Neural progenitor cell (in vitro differentiated cells): ENCODE measurements at places on chromosomes 4 and X. TPM values are rescaled to one million over a fixed set of nuclear protein-coding genes. Genes with fewer than 3 reads are reported as not detected.

DNA sequence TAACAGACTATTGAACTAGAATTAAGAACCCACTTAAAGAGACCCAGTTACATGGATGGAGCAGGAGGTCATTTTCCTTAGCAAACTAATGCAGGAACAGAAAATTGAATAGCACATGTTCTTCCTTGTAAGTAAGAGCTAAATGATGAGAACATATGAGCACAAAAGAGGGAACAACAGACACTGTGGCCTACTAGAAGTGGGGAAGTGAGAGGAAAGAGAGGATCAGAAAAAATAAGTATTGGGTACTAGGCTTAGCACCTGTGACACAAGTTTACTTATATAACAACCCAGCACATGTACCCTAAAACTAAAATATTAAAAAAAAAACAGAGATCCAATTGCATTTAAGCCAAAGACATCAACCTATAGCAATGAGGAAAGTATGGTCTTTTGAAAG lies 26.2 kb downstream of the ARAP2 start:
- no peak for DNase-seq
- no peak overlapping the region for H3K27ac ChIP-seq
- H3K4me3 ChIP-seq, result no peak overlapping the region
- H3K36me3 ChIP-seq, result no peaks in the 10 kb centered on the region

GRCh38 chrX:51292421-51292820 lies 40.2 kb upstream of the NUDT10 start:
- H3K36me3 ChIP-seq, result no peaks in the 10 kb centered on the region
- no peaks in the 10 kb centered on the region for H3K4me1 ChIP-seq
- no peak overlapping the region for H3K4me3 ChIP-seq
- H3K27ac ChIP-seq, result no peak overlapping the region
- no peak for DNase-seq

- peak overlapping the region; percentile 72 for H3K4me3 ChIP-seq
- peak; percentile 65 for DNase-seq
- H3K27ac ChIP-seq, result no peak overlapping the region
- no peaks in the 10 kb centered on the region for H3K27me3 ChIP-seq
Measured at GRCh38 chrX:71533851-71534561, 1.1 kb downstream of the OGT start.

- H3K4me3 ChIP-seq, result no peak overlapping the region
- no peaks in the 10 kb centered on the region for H3K36me3 ChIP-seq
- H3K4me1 ChIP-seq, result no peaks in the 10 kb centered on the region
Measured at GRCh38 chrX:137651647-137652046, 85.7 kb downstream of the ZIC3 start.

DNA sequence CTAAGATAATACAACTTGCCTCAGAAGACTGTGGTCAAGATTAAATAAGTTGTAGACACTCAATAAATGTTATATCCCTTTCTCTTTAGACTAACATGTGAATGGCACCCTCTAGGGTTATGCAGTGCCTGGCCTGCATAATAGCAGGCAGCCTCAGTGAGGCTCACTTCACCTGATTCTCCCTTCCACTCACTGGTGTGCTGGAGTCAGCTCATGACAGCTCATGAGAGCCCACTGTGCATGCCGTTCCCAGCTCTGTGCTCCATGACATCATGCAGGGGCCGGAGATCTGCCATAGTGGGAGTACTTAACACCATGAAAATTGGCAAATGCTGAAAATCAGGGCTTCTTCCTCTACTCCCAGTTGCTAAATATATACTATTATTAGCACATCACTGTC lies 64.5 kb downstream of the TEC start:
- peaks cover 7% of the 10 kb centered on the region for H3K4me1 ChIP-seq
- no peak overlapping the region for H3K27ac ChIP-seq
- H3K36me3 ChIP-seq, result no peaks in the 10 kb centered on the region

DNA sequence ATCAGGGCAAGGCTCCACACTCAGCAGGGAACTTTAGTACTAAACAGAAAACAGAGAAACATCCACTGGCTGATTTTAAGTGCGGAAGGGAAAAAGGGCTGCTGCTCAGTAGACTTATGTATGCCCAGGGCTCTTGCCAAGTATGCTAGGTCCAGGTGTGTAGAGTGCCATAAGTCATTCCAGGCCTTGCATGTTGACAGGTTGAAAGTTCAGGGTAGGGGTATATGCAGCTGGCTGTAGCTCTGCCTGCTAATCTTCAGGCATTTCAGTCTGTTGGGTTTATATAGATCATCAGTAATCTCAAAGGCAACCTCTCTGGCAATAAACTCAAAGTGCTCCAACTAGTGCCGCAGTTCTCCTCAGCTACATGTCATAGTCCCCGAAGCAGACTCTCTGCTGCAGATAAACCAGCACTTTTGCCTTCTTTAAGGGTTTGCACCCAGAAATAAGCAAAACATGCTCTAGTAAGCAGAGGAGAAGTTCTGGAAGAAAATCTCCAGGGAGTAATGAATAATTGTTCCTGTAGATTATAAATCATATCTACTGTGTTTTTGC lies 134.9 kb upstream of the GRIA3 start:
- DNase-seq, result no peak
- no peaks in the 10 kb centered on the region for H3K36me3 ChIP-seq
- no peaks in the 10 kb centered on the region for H3K27me3 ChIP-seq
- H3K4me3 ChIP-seq, result no peak overlapping the region

DNA sequence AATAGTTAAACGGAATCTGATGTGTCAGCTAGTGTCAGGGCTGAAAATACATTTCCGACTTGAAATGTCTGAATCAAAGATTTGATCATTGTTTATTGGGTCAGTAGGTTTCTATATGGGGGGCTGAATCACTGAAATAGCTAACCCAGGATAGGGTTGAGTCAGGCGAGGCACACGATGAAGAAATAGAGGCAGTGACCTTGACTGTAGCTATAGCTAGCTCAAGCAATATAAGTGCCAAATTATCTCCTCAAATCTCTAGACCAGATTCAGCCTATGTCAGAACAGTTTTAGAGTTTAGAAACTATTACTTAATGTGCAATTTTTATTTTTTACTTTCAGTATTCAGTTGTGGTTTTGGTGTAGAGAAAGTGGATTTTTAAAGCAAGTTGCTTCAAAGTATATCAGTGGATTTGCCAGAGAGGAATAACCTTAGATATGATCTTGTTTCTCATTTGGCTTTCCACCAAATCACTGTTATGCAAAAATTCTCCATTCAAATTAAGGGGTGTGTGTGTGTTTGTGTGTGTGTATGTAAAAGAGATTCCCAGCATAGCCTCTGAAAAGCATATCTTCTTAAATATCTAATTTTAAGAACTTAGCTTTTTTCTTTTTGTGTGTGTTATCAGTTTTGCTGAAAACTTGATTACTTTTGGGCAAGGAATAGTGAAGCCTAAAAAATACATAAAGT lies 100.3 kb upstream of the RPL34 start:
- no peaks in the 10 kb centered on the region for H3K4me1 ChIP-seq
- no peaks in the 10 kb centered on the region for H3K36me3 ChIP-seq
- DNase-seq, result no peak
- no peak overlapping the region for H3K4me3 ChIP-seq

GRCh38 chrX:80810365-80810978 lies 795 bp upstream of the BRWD3 start:
- peaks cover 8% of the 10 kb centered on the region for H3K4me1 ChIP-seq
- H3K27me3 ChIP-seq, result no peaks in the 10 kb centered on the region
- peak overlapping the region; percentile 76 for H3K4me3 ChIP-seq
- no peaks in the 10 kb centered on the region for H3K36me3 ChIP-seq

- no peak overlapping the region for H3K27ac ChIP-seq
- no peak overlapping the region for H3K4me3 ChIP-seq
- H3K27me3 ChIP-seq, result no peaks in the 10 kb centered on the region
- no peak for DNase-seq
Measured at GRCh38 chr4:174928575-174929253, 10.6 kb downstream of the ADAM29 start.

GRCh38 chr4:26361297-26361696 lies 40.5 kb downstream of the RBPJ start:
- no peak overlapping the region for H3K4me3 ChIP-seq
- no peaks in the 10 kb centered on the region for H3K36me3 ChIP-seq
- H3K4me1 ChIP-seq, result peaks cover 8% of the 10 kb centered on the region

DNA sequence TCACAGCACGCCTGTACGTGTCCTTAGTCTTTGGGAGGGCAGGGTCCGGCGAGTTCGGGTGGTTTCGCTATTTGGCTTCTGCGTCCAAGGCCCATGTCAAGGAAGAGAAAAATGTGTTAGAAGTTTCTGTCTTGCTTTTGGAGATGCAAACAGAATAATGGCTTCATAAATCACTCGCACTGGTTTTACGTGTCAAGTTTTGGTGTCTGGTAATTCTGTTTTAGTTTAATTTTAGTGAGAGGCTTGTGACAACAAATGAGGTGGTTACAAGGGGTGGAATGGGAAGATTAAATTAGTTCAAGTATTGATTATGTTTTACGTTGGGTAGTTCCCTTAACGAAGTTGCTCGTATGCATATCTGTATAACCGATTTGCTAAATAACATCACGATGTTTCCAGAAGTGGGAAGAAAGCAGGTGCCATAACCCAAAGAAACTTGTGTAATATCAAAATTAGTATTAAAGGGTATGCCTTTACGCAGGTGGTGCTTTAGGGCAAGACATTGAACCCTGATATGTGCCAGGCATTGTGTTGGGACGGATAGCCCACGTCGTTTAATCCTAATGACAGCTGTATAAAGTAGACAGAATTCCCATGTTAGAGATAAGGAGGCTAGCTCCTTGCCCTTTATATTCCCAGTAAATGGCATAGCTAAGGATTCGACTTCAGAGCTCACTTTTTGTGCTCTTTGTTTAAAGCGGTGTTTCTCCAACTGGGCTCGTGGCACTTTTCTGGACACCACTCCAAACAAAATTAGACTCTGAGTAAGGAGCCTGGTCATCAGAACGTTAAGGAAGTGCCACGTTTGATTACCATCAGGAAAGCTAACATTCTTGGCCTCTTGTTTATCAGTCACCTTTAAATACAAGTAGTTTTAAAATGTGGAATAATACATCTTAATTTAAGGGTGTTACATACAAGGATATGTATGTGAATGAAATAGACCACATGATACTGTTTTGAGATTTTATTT lies 843 bp downstream of the RPL34 start:
- H3K27me3 ChIP-seq, result no peaks in the 10 kb centered on the region
- H3K36me3 ChIP-seq, result peaks cover 30% of the 10 kb centered on the region
- H3K27ac ChIP-seq, result peak overlapping the region; percentile 91
- DNase-seq, result no peak

DNA sequence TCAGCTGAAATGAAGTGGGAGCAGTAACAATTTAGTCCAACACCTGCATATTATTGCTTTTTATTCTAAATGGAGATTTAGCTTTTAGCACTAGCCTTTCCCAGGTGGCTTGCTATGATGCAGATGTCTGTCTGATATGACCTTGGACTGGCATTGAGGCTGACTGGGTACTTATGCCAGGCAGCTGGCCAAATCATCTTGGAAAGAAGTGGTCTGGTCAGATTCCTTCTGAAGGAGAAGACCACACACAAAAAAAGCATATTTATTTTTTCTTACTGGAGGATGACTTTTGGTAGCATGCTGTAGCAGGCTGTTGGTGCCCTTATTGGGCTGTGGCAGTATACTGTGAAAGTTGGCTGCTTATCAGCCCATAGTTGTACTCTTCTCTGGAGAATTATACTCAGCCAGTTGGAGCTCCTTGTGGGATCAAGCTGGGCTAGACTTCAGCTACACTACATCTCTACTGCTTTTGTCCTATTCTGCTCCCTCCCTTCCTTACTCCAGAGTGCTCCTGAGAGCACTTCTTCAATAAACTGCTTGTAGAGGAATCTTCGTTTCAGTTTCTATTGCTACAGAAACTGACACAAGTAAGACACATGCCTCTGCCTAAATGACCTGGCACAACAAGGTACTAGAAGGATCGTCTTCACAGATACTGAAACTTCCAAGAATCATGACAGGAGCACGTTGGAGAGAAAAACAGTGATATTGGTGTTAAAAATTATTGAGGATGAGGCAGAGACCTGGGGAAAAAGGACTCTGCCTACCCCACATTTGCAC lies 196.8 kb upstream of the RPS6KA3 start:
- DNase-seq, result no peak
- no peaks in the 10 kb centered on the region for H3K36me3 ChIP-seq
- no peaks in the 10 kb centered on the region for H3K27me3 ChIP-seq
- no peaks in the 10 kb centered on the region for H3K4me1 ChIP-seq

DNA sequence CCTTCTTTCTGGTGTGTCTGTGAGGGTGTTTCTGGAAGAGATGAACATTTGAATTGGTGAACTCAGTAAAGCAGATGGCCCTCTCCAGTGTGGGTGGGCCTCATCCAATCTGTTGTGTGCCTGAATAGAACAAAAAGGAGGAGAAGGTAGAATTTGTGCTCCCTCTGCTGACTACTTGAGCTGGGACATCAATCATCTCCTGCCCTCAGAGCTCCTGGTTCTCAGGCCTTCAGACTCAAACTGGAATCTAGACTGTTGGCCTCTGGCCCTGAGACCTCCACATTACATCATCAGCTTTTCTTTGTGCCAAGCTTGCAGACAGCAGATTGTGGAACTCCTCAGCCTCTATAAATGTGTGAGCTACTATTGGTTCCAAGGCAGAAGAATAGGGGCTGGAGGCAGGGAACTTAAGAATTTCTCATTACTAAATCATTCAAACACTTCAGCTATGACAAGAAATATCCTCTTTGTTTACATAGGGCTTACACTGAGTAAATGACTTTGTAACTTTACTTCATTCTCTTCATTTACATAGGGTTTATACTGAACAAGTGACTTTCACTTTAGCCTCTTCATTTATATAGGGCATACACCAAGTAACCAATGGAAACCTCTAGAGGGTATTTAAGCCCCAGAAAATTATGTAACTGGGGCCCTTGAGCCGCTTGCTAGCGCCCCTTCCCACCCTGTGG lies 86.9 kb upstream of the NWD2 start:
- DNase-seq, result no peak
- no peaks in the 10 kb centered on the region for H3K36me3 ChIP-seq
- H3K27ac ChIP-seq, result no peak overlapping the region
- no peak overlapping the region for H3K4me3 ChIP-seq
- no peaks in the 10 kb centered on the region for H3K4me1 ChIP-seq

- H3K4me1 ChIP-seq, result no peaks in the 10 kb centered on the region
- H3K27ac ChIP-seq, result no peak overlapping the region
- no peaks in the 10 kb centered on the region for H3K36me3 ChIP-seq
- no peak overlapping the region for H3K4me3 ChIP-seq
- peak; percentile 42 for DNase-seq
- H3K27me3 ChIP-seq, result no peaks in the 10 kb centered on the region
Measured at GRCh38 chr4:146545102-146545501, 23.4 kb upstream of the SLC10A7 start.

GRCh38 chrX:19743386-19743785 lies 144.0 kb downstream of the SH3KBP1 start:
- no peak for DNase-seq
- no peaks in the 10 kb centered on the region for H3K27me3 ChIP-seq
- no peaks in the 10 kb centered on the region for H3K36me3 ChIP-seq
- no peak overlapping the region for H3K4me3 ChIP-seq
- no peak overlapping the region for H3K27ac ChIP-seq

DNA sequence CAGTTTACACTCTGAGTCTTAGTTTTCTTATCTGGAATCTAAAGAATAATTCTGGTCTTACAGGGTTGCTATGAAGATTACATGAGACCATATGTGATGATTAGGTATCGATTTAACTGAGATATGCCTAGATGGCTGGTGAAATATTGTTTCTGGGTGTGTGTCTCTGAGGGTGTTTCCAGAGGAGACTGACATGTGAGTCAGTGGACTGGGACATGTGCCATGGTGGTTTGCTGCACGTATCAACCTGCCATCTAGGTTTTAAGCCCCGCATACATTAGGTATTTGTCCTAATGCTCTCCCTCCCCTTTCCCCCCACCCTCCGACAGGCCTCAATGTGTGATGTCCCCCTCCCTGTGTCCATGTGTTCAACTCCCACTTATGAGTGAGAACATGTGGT lies 186.0 kb upstream of the CXorf66 start:
- no peaks in the 10 kb centered on the region for H3K27me3 ChIP-seq
- DNase-seq, result no peak
- H3K4me1 ChIP-seq, result no peaks in the 10 kb centered on the region
- H3K4me3 ChIP-seq, result no peak overlapping the region
- no peak overlapping the region for H3K27ac ChIP-seq
- H3K36me3 ChIP-seq, result no peaks in the 10 kb centered on the region

CLCN4 gene
- 6.5 and 6.6 TPM in 2 replicates for total RNA-seq

NEK1 gene
- total RNA-seq, result 9.9 and 12.1 TPM in 2 replicates

TCEAL2 gene
- 12.9 and 19.8 TPM in 2 replicates for total RNA-seq

BMP2K gene
- total RNA-seq, result 34.4 and 62.0 TPM in 2 replicates
